Transverse colon (tissue), 4 donors: ENCODE measurements at places on chromosomes 12 and 14. TPM values are rescaled to one million over a fixed set of nuclear protein-coding genes. Genes with fewer than 3 reads are reported as not detected.

Gene ZC3H10
- 10.1 TPM for total RNA-seq

Gene SOCS4
- total RNA-seq = 6.4 TPM

Gene ERBB3
- total RNA-seq = 343 TPM

DNA sequence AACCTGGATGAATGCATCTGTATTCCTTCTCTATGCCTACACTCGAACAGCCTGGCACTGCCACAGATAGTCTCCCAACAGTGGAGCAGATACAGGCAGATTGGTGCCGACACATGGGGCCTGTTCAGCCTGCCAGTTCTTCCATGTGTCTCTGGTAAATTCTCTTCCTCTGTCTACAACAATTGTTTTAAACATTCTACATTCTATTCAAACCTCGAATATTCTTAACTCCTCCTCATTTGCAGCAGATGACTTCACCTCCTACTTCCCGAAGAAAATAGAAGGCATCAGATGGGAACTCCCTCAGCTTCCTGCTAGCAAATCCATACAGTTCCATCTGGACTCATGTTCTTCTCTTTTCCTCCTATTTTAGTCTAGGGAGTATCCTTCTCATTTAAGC, 43.1 kb upstream of the OTOGL start:
- DNase-seq = no peak
